ENCODE measurements at places on chromosomes 4 and X. TPM values are rescaled to one million over a fixed set of nuclear protein-coding genes. Genes with fewer than 3 reads are reported as not detected.

GRCh38 chr4:57158762-57159161, 48.6 kb upstream of the IGFBP7 start:
- no peaks in the 10 kb centered on the region for H3K27me3 ChIP-seq
- peaks cover under 1% of the 10 kb centered on the region for H3K4me1 ChIP-seq
- H3K36me3 ChIP-seq = no peaks in the 10 kb centered on the region
- no peak overlapping the region for H3K27ac ChIP-seq
- no peak for DNase-seq

DNA sequence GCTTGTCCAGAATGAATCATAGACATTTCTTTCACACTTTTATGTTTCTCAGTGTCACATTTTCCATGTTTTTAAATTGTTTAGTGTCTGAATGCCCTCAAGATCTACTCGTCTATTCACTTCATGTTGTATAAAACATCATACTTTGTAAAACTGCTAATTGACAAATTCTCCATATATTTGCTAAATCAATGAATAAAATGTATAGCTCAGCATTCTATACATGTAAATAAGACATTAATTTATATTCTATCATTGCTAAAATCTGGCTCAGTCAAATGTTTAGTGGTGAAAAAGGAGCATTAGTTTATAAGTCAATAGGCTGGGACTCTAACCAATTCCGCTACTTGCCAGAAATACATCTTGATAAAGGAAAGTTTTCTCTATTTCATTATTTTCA, 379.6 kb downstream of the NAF1 start:
- no peak overlapping the region for H3K4me3 ChIP-seq
- H3K4me1 ChIP-seq = no peaks in the 10 kb centered on the region
- no peaks in the 10 kb centered on the region for H3K36me3 ChIP-seq
- no peak overlapping the region for H3K27ac ChIP-seq
- no peaks in the 10 kb centered on the region for H3K27me3 ChIP-seq

DNA sequence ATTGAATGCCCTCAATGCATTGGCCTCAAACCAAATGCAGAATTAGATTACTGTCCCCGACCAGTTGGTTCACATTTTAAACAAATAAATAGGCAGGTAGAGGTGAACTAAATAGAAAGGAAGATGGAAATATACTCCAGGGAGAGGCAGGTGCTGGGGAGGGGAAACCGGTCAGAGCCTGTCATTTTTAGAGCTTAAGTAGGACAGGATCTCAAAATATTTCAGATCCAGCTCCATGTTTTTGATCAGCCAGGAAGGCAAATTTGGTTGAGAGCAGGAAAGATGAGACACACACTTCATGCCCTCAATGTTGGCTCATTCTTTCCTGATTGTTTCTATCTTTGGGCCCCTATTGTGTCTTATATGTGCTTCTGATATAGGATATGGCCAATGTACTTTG, 206.7 kb downstream of the SHROOM3 start:
- no peak for DNase-seq
- H3K4me3 ChIP-seq = no peak overlapping the region
- H3K4me1 ChIP-seq = no peaks in the 10 kb centered on the region
- H3K27ac ChIP-seq = no peak overlapping the region
- no peaks in the 10 kb centered on the region for H3K36me3 ChIP-seq

GRCh38 chrX:133909888-133910287, 75.5 kb downstream of the GPC3 start:
- no peak overlapping the region for H3K27ac ChIP-seq
- no peaks in the 10 kb centered on the region for H3K4me1 ChIP-seq
- no peaks in the 10 kb centered on the region for H3K27me3 ChIP-seq
- H3K36me3 ChIP-seq = no peaks in the 10 kb centered on the region
- DNase-seq = no peak

DNA sequence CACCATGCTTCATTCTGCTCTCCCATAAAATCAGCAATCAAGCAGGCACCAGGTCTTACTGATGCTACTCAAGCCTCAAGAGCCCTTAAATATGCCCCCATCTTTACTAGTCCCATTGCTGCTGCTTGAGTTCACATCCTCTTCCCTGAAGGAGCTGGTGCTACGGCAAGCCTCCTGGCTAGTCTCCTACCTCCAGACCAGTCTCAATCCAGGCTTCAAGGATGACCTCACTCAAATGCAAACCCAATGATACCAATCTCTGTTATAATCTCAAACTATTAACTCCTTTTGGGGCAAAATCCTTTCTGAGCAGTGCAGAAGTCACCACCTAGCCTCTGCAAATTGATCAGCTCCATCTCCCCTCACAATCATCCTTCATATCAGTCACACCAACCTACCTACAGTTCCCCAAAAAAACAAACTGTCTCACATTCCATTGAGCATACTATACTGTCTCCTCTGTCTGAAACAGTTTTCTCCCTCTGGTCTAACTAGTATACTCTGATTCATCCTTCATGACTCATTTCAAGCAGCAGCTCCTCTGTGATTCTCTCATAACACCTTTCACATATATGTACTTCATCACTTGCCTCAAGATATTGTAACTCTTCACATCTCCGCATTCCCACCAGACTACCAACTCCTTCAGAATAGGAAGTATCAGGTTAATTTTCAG, 30.0 kb downstream of the PAPSS1 start:
- H3K27me3 ChIP-seq = no peaks in the 10 kb centered on the region
- DNase-seq = no peak
- H3K4me1 ChIP-seq = no peaks in the 10 kb centered on the region
- no peaks in the 10 kb centered on the region for H3K36me3 ChIP-seq

GRCh38 chrX:107753187-107753586, 22.4 kb downstream of the TSC22D3 start:
- no peak overlapping the region for H3K27ac ChIP-seq
- H3K36me3 ChIP-seq = no peaks in the 10 kb centered on the region
- no peaks in the 10 kb centered on the region for H3K27me3 ChIP-seq
- no peaks in the 10 kb centered on the region for H3K4me1 ChIP-seq

- DNase-seq = no peak
- H3K36me3 ChIP-seq = no peaks in the 10 kb centered on the region
These were observed 12.0 kb downstream of the AREG start for GRCh38 chr4:74456849-74457395.

DNA sequence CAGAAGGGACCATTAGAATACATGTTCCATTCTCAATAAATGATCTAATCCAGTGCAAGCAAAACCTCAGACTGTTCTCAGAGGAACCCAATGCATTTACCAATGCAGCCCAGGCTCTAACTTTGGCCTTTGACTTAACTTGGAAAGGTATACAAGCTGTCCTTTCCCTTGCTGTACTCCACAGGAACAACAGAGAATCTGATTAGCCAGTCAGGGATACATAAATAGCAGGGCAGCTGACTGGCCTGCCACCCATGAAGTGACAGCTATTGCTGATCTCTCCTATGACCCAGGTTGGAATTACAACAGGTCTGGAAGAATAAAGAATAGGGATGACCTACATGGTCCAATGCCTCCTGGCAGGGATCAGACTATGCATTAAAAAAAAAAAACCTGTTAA, 14.5 kb upstream of the CT45A1 start:
- H3K36me3 ChIP-seq = no peaks in the 10 kb centered on the region
- H3K4me3 ChIP-seq = no peak overlapping the region
- H3K27ac ChIP-seq = no peak overlapping the region
- DNase-seq = no peak
- H3K27me3 ChIP-seq = no peaks in the 10 kb centered on the region

- no peaks in the 10 kb centered on the region for H3K36me3 ChIP-seq
- H3K4me1 ChIP-seq = no peaks in the 10 kb centered on the region
- no peak overlapping the region for H3K4me3 ChIP-seq
- no peak overlapping the region for H3K27ac ChIP-seq
These were observed 181.1 kb upstream of the WDFY3 start for GRCh38 chr4:85147481-85148076.

DNA sequence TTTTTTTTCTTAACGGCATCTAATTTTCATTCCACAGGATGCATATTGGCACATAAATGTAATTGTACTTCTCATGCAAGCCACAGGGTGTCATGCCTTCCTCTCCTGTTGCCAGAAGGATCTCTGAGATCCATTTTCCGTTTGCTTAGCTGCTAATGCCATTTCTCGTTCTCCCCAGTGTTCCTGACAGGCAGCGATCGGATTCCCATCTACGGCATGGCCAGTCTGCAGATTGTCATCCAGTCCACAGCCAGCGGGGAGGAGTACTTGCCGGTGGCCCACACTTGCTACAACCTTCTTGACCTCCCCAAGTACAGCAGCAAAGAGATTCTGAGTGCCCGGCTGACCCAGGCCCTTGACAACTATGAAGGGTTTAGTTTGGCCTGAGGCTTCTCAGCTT, 8.9 kb upstream of the NAP1L5 start:
- H3K4me3 ChIP-seq = no peak overlapping the region
- H3K4me1 ChIP-seq = no peaks in the 10 kb centered on the region
- peaks cover 6% of the 10 kb centered on the region for H3K36me3 ChIP-seq
- no peak for DNase-seq
- H3K27ac ChIP-seq = no peak overlapping the region

DNA sequence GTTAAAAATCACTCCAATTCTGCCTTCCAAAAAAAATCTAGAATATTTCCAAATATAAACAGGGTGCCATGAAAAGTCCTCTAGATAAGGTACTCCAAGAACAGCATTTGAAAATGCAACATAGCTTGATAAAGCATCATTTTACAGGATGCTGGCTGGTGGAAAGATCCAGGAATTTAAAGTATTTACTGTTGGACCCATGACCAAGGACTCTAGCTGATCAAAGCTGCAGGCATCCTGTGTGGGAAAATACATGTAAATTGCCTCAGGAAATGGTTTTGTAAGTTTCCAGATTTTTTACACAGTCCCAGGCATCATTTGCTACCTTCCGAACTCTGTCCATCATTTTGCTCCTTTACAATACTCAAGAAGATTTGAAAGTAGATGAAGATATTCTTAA, 164.4 kb downstream of the GRIA3 start:
- H3K27ac ChIP-seq = no peak overlapping the region
- no peak overlapping the region for H3K4me3 ChIP-seq
- no peaks in the 10 kb centered on the region for H3K27me3 ChIP-seq

OTUD6A gene
- not detected for total RNA-seq

DCUN1D4 gene
- 30.4 TPM for total RNA-seq

PDLIM3 gene
- total RNA-seq = 34.9 TPM

All from colonic mucosa (tissue), 4 donors.